ENCODE measurements at places on chromosomes 4 and X.
A peak's percentile ranks its signal among the peaks of the same experiment; 100 is the strongest.

GRCh38 chr4:113784497-113785250 is 23.1 kb upstream of the CAMK2D start:
- DNase-seq: peak; percentile 72

DNA sequence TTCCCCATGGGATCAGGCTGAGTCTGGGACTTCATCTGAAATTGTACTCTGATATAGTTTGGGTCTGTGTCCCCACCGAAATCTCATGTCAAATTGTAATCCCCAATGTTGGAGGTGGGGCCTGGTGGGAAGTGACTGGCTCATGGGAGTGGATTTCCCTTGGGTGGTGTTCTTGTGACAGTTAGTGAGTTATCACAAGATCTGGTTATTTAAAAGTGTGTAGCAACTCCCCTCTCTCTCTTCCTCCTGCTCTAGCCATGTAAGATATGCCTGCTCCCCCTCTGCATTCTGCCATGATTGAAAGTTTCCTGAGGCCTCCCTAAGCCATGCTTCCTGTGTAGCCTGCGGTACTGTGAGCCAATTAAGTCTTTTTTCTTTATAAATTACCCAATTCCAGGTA is 61.0 kb downstream of the RASGEF1B start:
- no peak for DNase-seq

DNA sequence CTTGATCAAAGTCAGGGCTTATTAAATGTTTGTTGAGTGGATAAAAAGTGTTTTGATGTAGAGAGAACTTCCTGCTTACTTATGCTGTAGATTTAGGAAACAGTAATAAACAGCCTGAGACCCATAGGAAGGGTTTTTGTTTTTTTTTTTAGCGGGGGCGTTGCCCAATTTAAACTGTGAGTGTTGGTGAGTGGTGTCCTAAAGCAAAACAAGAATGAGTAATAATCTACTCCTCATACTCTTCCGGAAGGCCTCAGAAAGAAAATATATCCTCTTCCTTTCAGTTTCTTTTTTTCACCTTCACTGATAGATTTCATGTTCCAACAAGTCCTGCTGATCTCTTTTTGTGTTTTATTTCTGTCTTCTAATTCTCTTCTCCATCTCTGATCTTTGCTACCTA is 104.4 kb upstream of the SCML1 start:
- DNase-seq: no peak

DNA sequence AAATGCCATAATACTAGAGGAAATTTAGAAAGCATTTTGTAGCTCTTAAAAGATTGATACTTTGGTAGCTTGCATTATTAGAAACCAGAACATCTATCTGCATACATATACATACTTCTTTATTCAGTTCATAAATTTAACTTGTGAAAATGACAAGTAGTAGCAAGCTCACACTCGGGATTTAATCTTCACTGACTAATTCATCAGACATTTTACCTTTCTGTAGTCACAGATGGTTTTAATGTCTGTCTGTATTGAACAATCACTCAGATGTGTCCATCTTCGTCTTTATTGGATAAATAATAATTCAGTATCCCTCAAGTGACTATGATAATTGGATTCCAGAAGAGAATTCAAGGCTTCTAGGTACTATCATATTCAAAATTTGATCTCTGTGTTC is 232.3 kb downstream of the TENM3 start:
- DNase-seq: no peak

DNA sequence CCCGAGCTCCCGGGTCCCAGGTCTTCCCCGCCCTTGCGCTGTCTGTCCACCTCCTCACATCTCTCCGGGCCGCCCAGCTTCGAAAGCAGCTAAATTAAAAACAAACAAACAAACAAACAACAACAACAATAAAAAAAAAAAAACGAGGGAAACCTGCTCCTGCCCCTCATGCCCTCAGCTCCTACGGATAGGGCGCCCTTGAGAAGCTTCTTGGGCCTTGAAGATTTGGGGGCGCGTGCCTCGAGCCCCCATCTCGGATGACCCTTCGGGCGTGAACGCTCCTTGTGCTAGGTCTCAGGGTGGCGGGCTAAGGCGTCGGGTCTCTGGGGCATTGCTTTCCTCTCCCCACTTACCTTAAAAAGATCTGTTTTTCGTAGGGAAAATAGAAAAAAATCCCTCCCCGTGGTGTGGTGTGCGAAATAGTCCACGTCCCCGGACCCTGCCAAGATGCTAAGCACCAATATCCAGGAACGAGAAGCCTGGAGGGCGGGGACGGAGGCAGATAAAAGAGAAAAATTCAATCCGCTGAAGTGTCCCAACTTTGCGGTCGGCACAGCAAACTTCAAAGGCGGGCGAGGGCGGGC is 603 bp downstream of the NDNF start:
- DNase-seq: no peak

GRCh38 chrX:39067866-39068265 is 266.6 kb downstream of the MID1IP1 start:
- no peak for DNase-seq

- no peak for DNase-seq
These were observed 129.1 kb upstream of the STIM2 start for GRCh38 chr4:26731351-26732035.

- no peak for DNase-seq
These were observed 371.3 kb downstream of the BMPR1B start for GRCh38 chr4:95129031-95129430.

- no peak for DNase-seq
These were observed 127.4 kb downstream of the ZNF330 start for GRCh38 chr4:141348125-141348524.

DNA sequence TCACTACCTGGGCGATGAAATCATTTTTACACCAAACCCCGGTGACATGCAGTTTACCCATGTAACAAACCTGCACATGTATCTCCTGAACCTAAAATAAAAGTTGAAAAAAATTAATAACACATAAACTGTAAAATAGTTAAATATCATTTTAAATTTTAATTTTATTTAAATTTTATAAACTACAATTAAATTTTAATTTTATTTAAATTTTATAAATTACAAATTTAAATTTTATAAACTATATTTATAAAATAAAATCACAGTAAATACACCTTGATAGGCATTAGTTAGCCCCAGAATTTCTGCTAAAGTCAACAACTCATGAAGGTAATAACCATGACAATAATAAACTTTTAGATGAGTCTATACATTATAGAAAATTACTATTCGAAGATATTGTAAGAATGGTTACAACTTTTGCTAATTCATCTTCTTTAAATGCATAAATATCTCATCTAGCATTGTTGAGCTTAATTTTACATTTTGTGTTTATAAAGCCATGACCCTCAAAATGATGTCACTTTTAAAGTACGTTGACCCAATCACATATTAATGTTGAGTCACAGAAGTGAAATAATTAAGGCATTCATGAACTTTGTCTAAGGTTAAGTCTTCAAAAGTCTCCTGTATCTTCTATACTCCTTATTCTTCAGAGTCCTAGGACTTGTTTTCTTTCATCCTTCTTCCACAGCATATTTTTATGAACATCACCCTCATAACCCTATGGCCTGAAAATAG is 755.8 kb upstream of the LCORL start:
- DNase-seq: no peak

- DNase-seq: no peak
These were observed 136.8 kb downstream of the TECRL start for GRCh38 chr4:64272432-64272831.

DNA sequence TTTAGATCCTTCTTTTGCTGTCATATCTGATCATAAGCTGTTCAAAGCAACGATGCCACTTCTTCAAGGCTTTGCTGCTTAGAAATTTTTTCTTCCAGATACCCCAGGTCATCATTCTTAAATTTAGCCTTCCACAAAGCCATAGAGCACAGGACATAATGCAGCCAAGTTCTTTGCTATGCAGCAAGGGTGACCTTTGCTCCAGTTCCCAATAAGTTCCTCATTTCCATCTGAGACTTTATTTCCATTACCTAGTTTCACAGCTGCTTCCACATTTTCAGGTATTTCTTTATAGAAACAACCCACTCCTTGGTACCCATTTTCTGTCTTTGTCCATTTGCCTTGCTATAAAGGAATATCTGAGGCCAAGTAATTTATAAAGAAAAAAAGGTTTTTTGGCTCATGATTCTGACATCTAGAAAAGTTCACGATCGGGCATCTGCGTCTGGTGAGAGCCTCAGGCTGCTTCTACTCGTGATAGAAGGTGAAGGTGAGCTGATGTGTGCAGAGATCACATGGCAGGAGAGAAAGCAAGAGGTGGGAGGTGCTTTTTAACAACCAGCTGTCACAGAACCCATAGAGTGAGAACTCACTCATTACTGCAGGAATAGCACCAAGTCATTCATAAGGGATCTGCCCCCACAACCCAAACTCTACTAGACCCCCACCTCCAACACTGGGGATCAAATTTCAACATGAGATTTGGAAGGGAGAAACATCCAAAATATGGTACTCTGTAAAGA is 11.8 kb upstream of the TASL start:
- DNase-seq: no peak

GRCh38 chr4:83281307-83281706 is 3.3 kb downstream of the COQ2 start:
- DNase-seq: no peak

- DNase-seq: no peak
These were observed 39.8 kb downstream of the IL15 start for GRCh38 chr4:141676087-141676670.

DNA sequence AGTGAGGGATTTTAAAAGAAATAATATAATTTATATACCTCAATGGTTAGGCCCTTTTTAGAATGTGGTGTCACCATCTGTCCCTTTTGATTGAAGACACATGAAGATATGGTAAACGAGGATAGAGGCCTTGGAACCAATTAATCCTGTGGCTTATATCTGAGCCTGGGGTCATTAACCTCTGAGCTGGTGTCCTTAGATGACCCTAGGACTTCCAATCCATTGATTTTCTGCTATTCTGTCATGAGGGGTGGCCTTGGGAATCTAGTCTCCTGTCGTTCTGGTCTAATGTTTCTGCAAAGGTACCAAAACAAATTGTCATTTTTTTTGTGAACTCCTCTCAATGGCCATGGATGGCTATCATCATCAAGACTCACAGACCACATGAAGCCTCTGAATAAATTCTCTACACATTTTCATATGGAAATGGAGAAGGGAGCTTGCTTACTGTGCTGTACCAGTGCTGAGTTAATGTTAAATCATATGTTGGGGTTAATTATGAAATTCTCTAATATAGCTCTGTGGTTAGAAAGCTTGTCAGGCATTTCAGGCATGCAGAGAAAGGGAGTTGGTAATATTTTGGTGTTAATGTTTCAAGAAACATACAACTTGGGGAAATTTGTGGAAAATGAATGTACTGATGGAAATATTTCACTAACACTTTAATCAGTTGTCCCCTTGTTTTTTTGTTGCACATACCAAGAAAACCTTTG is 204.2 kb upstream of the IL15 start:
- DNase-seq: no peak

- no peak for DNase-seq
These were observed 775.9 kb downstream of the CENPC start for GRCh38 chr4:66769441-66769840.

GRCh38 chr4:147826288-147826646 is 94.4 kb downstream of the ARHGAP10 start:
- no peak for DNase-seq

GRCh38 chr4:161238033-161238432 is 925.8 kb downstream of the FSTL5 start:
- DNase-seq: no peak

- DNase-seq: no peak
These were observed at the start of gene IL2RG for GRCh38 chrX:71111141-71111843. Gene IL2RG (minus strand): TSS chrX:71111577. CDS start chrX:71111539, 38 bp downstream.

DNA sequence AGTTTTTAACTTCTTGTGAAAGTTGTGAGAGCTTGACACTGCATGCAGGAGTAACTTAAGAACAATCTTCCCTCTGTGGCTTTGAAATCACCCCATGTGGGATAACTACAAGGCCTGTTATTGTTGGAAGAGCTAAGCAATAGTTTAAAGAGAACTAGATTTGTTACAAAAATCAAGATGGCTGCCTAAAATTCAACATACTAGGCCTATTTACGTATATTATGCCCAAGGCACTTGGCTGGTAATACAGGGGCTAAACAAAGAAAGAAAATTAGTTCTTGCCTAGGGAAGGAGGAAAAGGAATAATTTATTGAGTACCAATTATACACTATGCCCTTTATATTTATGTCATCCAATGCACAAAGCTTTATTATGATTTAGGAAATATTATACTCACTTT is 36.1 kb downstream of the DMD start:
- DNase-seq: no peak

- DNase-seq: no peak
These were observed 76.2 kb upstream of the PLAC1 start for GRCh38 chrX:134734466-134734952.

GRCh38 chr4:165967486-165967885 is 94.4 kb downstream of the TLL1 start:
- DNase-seq: no peak

- DNase-seq: no peak
These were observed 116.8 kb upstream of the ZCCHC13 start for GRCh38 chrX:74187211-74187610.

DNA sequence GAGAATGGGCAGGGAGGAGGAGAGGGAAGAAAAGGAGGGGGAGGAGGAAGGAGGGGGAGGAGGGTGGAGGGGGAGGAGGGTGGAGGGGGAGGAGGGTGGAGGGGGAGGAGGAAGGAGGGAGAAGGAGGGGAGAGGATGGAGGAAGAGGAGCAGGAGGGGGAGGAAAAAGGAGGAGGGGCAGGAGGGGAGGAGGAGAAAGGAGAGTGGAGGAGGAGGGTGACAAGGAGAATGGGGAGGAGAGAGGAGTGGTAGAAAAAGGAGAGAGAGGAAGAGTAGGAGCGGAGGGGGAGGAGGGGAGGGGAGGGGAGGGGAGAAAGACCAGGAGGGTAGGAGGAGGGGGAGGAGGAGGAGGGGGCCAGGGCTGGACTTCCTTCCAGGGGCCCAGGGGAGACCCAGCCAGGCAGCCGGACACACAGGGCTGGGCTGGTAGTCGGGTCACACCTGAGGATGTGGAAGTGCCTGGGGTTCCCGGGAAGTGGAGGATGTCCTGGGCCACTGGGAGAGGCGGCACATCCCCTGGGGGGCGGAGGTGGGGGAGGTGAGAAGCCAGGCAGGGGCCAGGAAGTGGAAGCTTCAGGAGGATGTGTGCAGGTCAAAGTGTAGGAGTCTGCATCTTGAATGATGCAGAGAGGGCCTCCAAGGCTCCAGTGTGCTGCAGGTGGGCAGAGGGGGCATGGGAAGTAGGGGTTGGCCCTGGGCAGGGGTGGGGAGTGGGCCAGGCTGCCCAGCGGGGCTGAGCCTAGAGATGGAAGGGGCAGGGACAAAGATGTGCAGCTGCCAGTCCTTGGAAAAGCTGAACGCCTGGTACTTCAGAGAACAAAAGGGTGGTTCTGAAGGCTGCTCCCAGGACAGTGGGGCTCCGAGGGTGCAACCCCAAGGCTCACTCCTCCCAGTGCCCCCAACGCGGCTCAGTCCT is 18.8 kb downstream of the IL3RA start:
- no peak for DNase-seq

Measured in smooth muscle cell of the brain vasculature (primary cell).